ENCODE measurements at places on chromosomes 6 and 20. TPM values are rescaled to one million over a fixed set of nuclear protein-coding genes. Genes with fewer than 3 reads are reported as not detected.

DNA sequence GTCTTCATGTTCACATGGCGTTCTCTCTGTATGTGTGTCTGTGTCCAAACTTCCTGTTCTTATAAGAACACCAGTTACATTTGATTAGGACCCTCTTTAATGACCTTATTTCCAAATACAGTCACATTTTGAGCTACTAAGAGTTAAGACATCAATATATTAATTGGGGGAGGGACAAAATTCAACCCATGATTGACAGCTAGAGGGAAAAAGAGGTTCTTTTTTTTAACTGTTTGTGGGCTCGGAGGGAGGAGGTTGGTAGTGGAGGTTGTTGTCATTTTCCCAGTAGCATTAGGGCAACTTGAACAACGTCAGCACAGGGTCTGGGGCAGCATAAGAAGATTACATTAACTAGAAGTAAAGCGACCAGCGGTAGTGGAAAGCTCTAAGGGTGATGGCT is 2.3 kb upstream of the GMDS start:
- DNase-seq, result no peak

GRCh38 chr6:47238456-47238995 is 71.2 kb downstream of the TNFRSF21 start:
- no peak for DNase-seq

DNA sequence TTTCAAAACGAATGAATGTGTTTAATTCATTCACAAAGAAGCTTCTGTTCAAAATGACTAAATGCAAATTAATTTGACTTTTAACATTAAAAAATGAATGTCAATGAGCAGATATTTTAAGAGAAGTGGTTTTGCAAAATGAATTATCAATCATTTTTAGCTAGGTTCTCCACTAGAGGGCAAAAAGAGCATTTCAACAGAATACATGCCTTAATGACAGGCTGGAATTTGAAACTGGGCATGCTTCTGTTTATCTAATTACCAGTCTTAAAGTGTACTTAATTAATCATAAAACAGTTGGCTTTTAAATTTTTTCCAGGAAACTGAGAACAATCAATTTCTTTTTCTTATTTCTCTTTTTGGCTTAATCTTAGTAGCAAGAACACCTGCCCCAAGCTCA is 63.8 kb upstream of the TINAG start:
- no peak for DNase-seq

- no peak for DNase-seq
Measured at GRCh38 chr20:41165001-41165882, 27.9 kb downstream of the PLCG1 start.

GRCh38 chr6:108518714-108519576 is 41.8 kb upstream of the FOXO3 start:
- DNase-seq, result no peak

Gene TP53INP2
- 32.2 TPM for total RNA-seq

GRCh38 chr6:21771626-21772320 is 178.2 kb downstream of the SOX4 start:
- no peak for DNase-seq

GRCh38 chr6:44266347-44266746 is 996 bp upstream of the NFKBIE start:
- DNase-seq, result no peak

GRCh38 chr6:25404693-25405169 is 125.6 kb downstream of the CARMIL1 start:
- DNase-seq, result no peak

DNA sequence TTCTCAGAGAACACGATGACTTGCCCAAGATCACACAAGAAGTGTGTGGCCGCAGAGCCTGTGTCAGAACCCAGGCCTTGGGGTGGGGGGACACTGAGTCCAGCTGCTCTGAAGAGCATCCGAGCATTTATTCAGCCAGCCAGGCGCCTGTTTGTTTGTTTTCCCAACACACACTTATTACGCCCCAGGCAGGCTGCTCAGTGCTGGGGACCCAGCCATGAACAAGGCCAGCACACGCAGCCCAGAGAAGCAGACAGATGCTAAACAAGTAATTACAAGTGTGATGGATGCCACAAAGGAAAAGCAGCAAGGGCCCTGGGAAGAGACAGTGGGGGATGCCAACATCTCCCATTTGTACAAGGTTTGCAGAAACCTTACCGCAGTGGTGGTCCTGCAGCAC is 19.4 kb upstream of the SIRPA start:
- no peak for DNase-seq

- no peak for DNase-seq
Measured at GRCh38 chr6:155493026-155493693, 37.5 kb upstream of the NOX3 start.
